Bone marrow (tissue), 2 donors: ENCODE measurements at places on chromosomes 12 and 14.

DNA sequence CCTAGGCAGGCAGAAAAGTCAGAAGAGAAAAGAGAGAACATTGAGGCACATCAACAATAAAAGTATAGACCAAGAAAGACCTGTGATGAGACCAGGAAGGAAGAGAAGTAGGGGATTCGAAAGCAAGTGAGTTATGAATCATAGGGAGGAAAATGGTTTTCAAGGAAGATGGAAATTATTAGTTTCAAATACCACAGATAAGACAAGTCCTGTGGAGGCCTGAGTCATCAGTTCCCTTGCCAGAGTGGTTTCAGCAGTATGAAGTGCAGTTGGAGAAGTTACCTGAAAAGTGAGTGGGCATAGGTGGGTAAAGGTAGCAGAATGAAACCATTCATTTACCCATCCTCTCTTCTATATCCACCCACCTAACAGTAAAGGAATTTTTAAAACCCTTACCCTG is 25.2 kb upstream of the TSPAN8 start:
- no peak for DNase-seq

GRCh38 chr12:9068086-9068485 is 47.6 kb downstream of the A2M start:
- DNase-seq: no peak

DNA sequence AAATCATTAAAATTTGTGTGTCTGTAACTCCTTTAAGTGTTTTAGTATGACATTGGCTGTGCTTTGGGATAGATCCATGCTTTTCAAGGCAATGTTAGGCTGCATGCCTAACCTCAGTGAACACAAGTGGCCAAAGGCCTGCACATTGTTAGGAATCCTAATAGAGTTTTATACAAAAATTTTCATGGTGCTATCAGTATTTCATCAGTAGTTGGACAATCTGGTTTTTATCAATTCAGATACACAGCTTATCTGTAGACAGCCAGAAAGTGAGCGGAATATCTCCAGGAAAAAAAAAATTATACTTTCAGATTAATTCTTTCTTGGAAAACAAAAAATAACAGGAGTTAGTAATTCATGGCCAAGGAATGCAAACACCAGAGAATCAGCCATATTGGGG is 324.0 kb upstream of the PDE3A start:
- no peak for DNase-seq

- DNase-seq: no peak
Measured at GRCh38 chr12:12398026-12398859, 41.4 kb downstream of the BORCS5 start.

- no peak for DNase-seq
Measured at GRCh38 chr12:75836533-75836932, 195.0 kb downstream of the PHLDA1 start.
